Bronchial epithelial cell (primary cell): ENCODE measurements at places on chromosomes 7 and 10. TPM values are rescaled to one million over a fixed set of nuclear protein-coding genes. Genes with fewer than 3 reads are reported as not detected.

DNA sequence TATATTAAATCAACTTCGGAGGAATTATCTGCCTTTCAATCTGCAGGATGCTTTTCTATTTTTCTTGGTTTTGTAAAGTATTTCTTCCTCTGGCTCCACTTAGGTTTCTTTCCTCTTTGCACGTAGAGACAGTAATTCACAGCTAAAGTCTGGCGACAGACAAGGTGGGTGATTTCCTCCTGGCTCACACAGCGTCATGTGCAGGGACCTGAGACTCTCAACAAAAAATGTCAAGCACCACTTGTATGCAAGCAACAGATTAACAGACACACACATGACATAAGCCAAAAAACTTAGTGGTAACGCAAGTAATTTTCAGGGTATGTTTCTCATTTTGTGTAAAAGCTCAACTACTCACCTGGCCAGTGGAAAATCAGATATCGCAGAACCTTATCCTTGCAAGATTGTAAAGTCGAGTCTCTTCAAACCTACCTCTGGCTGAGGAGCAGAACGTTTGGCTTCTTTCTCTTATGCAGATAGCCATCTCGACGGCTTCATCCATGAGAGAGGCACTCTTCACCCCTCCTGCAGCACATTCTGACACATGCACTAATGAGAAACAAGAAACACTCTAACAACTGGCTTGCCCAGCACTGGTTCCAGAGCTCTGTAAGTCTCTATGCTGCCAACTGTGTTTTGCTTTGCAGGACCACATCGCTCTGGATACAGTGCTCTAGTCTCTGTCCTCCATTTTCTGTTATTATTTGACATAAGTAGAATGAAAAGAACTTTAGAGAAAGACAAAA is 188.0 kb downstream of the CDCA7L start:
- DNase-seq: no peak

BEND7 gene
- 1.3 and 4.2 TPM in 2 replicates for total RNA-seq

GRCh38 chr10:8130973-8131911 is 76.8 kb downstream of the GATA3 start:
- peak; percentile 67 for DNase-seq

DNA sequence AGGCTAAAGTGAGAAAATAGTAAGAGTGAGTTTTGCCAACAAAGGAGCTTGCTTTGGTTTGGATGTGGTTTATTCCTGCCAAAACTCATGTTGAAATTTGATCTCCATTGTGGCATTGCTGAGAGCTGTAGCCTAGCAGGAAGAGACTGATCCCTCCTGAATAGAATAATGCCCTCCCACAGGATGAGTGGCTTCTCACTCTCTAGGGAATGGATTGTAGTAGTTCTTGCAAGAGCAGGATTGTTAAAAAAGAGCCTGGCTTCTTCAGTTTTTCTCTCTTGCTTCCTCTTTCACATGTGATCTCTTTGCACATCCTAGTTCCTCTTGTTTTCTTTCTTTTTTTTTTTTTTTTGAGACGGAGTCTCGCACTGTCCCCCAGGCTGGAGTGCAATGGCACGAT is 34.4 kb downstream of the ASAH2 start:
- peak; percentile 35 for DNase-seq

GRCh38 chr10:90125456-90126255 is 424.3 kb downstream of the KIF20B start:
- DNase-seq: no peak

DNA sequence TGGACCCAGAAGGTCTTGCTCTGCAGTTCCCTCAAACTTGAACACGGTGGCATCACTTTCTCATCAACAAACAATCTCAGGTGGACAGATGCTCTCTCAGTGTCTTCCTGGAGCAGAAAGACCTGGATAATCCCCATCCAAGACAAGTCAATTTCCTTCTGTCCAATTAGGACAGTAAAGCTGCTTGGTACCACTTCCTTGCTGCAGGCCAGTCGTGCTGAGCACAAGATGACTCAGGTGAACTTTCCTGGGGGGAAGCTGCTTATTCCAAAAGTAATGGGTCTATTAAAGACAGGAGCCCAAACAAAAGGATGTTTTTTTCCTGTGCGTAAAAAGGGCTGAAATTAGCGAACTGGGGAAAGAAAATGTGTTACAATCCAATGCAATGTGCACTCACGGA is 107.6 kb upstream of the AFAP1L2 start:
- DNase-seq: peak; percentile 18

DNA sequence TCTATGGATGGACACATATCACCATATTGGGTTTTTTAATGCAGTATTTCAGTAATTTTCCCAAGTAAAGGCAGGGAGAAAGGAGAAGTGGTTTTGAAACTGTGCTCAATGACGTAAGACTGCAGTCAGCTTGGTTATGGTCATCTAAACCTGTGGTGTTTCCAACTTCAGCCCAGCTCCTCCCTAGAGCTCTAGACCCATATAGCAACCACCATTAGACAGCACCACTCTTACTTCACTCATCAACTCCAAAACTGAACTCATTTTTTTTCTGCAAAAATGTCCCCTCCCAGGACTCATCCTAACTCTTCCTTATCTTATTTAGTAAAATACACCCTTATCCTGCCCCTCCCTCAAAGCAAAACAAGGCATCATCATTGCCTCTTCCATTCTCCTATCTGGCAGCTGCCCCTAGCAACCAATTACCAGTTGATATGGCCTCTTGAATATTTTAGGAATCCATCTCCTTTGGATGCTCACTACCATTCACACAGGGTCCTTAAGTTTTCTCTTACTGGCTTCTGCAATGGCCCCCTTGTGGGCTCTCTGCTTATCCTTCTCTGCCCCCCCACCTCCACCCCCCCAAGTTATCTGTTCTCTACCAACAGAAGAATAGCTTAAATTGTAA is 1.5 kb upstream of the RALA start:
- DNase-seq: no peak

DNA sequence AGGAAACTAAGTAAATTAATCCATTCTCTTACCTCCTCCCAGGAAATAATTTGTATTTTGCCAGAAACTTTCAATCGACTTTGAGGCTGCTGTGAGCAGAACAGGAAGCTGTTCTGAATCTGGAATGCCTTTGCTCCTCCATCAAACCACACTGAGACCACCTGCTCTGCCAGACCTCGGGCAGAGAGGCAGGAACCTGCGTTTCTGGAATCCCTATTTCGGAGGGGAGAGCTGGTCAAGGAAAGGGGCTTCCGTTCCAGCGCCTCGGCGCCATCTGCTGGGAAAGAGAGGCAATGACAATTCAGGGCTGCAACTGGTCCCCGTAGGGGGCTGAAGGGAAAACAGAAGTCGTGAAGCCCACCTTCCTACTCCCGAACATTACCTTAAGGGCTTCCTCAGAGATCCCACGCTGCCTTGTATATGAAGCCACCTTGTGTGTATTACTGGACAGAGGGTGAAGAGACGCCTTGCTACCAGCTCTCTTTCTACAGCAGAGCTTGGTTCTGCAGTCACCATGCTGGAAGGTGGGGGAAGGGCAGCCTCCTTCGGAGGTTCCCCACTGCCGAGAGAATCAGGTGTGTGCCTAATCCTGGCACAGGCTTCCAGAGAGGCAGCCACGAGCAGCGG is 31.2 kb downstream of the ZNF467 start:
- DNase-seq: peak; percentile 47

DNA sequence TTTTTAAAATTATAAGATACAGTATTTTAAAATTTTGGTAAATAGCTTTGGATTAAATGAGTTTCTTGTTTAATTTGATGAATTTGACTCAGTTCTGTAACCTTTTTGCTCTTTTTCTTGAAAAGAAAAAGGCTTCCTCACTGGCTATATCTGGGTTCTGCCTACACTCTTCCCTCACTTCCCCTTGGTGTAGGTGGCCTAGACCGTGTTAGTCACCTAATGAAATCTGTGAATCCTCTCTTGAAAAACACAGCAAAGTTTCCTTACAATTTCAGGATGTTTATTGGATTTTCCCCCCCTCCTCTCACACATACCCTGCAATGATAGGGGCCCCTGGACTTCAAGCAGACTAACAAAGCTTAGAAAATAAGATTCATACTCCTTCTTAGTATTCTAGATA is 231.6 kb downstream of the ADK start:
- DNase-seq: no peak

- no peak for DNase-seq
Measured at GRCh38 chr7:124724507-124725192, 40.9 kb downstream of the GPR37 start.

DNA sequence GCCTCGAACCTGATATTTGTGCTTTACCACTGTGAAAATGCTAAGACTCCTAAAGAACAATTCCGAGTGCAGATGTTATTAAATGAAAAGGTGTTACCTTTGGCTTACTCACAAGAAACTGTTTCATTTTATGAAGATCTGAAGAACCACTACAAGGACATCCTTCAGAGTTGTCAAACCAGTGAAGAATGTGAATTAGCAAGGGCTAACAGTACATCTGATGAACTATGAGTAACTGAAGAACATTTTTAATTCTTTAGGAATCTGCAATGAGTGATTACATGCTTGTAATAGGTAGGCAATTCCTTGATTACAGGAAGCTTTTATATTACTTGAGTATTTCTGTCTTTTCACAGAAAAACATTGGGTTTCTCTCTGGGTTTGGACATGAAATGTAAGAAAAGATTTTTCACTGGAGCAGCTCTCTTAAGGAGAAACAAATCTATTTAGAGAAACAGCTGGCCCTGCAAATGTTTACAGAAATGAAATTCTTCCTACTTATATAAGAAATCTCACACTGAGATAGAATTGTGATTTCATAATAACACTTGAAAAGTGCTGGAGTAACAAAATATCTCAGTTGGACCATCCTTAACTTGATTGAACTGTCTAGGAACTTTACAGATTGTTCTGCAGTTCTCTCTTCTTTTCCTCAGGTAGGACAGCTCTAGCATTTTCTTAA is 47.7 kb downstream of the MINPP1 start:
- DNase-seq: peak; percentile 21

- DNase-seq: no peak
Measured at GRCh38 chr10:10530313-10530712, 487.4 kb upstream of the CELF2 start.

DNA sequence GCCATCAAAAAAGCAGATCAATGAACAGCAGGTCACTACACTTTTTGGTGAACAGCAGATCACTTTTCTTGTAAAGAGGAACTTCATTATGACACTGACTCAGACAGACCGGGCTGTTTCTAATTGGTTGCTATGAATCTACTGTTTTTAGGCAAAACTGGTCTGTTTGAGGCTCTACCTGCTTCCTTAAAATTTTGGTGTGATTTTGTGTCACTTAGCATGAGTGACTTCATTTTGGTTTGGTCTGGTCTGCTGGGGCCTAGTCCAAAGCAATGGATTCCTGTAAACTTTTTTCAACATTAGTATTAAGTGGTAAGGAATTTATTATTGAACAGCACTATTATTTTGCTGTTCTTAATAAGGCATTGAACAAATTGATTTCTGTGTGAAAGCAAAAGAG is 41.8 kb upstream of the C10orf71 start:
- no peak for DNase-seq

- no peak for DNase-seq
Measured at GRCh38 chr10:69948261-69948660, 104.4 kb upstream of the MACROH2A2 start.
